ENCODE measurements at places on chromosomes 13 and 19.

DNA sequence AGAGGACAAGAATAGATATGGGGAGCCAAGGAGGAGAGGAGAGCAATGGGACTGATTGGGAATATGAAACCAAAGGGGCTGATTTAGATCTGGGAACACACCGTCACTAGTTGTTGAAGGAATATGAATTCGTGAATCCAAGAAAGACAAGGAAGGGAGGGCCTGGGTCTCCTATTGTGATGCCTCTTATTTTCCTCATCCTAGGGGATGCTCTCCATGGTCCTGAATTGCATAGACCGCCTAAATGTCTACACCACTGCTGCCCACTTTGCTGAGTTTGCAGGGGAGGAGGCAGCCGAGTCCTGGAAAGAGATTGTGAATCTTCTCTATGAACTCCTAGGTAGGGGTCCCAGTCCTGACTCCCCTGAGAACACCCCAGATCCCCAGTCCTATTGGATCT is 21.5 kb downstream of the RYR1 start:
- no peak for DNase-seq

DNA sequence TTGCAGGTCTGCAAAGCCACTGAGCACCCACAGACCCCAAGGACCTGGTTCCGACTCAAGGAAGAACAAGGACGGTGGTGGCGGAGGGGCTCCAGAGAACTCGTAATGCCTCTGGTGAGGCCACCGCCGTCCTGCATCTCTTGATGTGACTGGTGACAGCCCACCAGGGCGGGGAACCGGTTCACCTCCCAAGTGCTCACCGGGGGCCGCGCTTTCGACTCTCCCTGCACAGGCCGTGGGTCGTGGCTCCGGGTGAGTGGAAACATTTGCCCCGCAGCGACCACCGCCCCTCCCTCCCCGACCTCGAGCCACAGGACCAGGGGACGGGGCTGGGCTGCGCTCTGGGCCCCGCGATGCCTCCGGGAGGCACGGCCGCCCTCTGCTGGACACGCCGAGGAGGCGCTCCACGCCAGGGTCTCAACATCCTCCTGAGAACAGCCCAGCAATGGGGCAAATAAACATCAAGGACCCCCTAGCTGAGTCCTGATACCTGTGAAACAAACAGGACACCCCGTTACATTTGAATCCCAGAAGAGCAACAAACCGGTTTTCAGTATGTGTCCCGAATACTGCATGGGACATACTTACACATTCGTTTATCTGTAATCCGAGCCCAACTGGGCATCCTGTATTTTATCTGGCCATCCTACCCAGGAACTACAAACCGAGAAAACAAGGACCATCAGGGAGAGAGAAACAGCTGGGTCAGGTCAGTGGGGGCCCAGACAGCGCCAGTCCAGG is 3.9 kb upstream of the PLPP2 start:
- DNase-seq, result peak; percentile 37

- DNase-seq, result peak; percentile 34
Observed at GRCh38 chr19:39448271-39448670, 2.9 kb downstream of the SUPT5H start.

DNA sequence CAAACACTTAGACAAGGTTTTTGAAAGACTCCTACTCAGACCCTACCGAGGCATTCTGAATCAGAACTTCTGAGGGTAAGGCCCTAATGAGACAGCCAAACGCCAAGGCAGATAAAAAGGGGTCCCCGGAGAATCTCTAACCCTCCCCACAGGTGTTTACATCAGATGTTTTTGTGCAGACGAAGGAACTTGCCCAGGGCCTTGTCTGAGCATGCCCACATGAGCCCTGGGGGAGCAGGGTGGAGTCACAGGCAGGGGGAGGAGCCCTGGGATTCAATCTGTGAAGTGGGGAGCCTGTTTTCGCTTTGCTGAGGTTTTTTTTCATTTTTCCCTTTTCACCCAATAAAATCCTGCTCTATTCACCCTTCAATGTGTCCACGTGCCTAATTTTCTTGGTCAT is 61.6 kb upstream of the MED4 start:
- DNase-seq, result peak; percentile 66

- DNase-seq, result no peak
Observed at GRCh38 chr13:23985839-23986238, 88.5 kb upstream of the C1QTNF9B start.

GRCh38 chr13:101211261-101211660 is 205.0 kb downstream of the NALCN start:
- no peak for DNase-seq

- DNase-seq, result no peak
Observed at GRCh38 chr19:5137571-5138124, 168.7 kb downstream of the KDM4B start.

GRCh38 chr19:15864824-15865223 is 33.0 kb downstream of the CYP4F2 start:
- DNase-seq, result no peak

- DNase-seq, result no peak
Observed at GRCh38 chr19:8000298-8001038, 5.0 kb downstream of the ELAVL1 start.

DNA sequence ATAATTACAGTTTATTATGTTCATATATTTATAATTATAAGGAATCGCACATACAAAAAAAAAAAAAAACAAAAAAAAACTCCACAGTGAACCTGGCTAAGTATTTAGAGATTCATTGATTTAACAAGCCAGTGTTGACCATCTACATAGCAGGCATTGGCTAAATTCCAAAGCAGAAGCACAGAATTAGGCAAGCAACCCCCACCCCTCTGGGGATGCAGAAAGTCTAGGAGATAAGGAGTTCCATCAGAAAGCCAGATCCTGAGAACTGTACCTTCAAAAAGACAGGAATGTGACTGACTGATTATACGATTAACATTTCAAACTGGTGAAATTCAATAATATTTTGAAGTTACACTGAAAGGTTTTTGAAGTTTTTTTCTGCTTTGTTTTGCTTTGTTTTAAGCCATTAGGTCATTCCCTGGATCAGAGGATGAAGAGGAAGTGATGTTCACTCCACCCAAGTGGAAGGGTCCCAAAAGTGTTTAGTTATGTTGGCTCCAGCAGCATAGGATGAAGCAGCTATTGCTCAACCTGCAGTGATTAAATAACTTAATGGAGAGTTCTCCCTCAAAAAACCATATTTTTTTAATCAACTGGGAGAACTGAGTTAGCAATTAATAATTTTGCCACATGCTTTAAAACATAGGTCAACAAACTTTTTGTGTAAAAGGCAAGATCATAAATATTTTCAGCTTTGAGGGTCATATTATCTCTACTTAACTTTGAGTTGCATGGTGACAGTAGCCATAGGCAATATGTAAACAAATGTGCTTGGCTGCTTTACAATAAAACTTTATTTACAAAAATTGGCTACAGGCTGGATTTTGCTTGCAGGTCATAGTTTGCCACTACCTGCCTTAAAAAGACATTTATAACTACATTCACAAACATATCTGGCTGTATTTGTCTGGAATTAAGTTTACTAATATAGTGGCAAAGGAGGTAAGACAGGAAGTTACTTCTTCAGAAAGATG is 49.6 kb downstream of the DOCK9 start:
- no peak for DNase-seq

- no peak for DNase-seq
Observed at GRCh38 chr13:38321654-38322053, 28.0 kb upstream of the UFM1 start.

DNA sequence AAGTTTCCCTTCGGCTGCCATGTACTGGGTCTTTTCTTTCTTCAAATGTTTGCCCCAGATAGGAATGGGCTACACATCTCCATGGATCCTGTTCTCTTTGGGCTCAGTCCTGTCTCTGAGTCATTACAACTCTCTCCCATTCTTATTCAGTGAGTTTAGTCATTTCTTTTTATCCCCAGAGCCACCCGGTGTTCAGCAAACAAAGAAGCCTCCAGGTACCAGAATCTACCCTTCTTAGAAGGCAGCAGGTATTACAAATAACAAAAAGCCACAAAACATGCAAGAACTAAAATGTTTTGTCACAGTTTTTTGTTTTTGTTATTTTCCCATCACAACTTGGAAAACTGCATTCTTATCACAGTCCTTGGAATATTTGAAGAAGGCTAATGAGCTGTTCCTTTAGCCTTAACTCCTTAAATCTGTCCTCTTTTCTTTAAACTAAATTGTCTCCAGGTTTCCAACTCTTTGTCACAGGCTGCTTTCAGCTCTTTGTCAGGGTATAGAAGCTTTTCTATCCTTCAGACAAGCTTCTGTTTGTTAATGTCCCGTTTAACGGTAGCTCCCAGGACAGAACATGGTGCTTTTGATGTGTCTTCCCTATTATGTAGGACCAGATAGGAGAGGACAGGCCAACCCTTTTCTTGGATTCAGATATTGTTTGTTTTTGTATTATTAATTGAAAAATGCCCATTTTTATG is 215.5 kb upstream of the HTR2A start:
- no peak for DNase-seq

- DNase-seq, result peak; percentile 82
Observed at GRCh38 chr19:14505488-14506239, 9.7 kb upstream of the GIPC1 start.

GRCh38 chr13:73325723-73326558 is 267.1 kb downstream of the KLF5 start:
- no peak for DNase-seq

Data from activated CD4-positive, alpha-beta T cell treated with anti-CD3 and anti-CD28 coated beads, Interleukin-2, amount 50 U/mL, for 16 hours (primary cell).